Activated naive CD4-positive, alpha-beta T cell treated with anti-CD3 and anti-CD28 coated beads for 36 hours (primary cell): ENCODE measurements at places on chromosomes 1 and 21.
A peak's percentile ranks its signal among the peaks of the same experiment; 100 is the strongest.

- DNase-seq, result peak; percentile 36
These were observed 34.1 kb downstream of the BMP8A start for GRCh38 chr1:39525366-39526165.

GRCh38 chr1:205211839-205212536, 486 bp upstream of the DSTYK start:
- DNase-seq, result no peak

DNA sequence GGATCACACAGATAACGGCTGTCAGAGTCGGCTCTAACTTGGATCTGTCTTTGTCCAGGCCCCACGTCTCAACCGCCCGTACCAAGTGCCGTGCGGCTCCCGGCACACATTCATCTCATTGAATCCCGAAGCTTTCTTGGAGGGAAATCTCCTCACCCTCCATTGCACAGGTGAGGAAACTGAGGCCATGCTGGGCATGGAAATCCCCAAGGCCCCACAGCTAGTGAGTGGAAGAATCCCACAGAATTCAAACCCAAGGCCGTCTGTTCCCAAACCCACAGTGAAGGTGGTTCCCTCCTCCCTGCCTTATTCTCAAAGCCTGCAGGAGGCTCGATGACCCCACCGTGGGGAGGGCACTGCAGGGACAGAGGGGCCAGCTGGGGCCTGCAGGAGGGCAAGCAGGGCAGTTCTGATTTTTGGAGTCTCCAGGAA, 437.9 kb downstream of the MATN1 start:
- no peak for DNase-seq

- DNase-seq, result no peak
These were observed 99.6 kb downstream of the EIF4G3 start for GRCh38 chr1:21077085-21077484.

- no peak for DNase-seq
These were observed 6.2 kb downstream of the C1orf198 start for GRCh38 chr1:230861970-230862595.

DNA sequence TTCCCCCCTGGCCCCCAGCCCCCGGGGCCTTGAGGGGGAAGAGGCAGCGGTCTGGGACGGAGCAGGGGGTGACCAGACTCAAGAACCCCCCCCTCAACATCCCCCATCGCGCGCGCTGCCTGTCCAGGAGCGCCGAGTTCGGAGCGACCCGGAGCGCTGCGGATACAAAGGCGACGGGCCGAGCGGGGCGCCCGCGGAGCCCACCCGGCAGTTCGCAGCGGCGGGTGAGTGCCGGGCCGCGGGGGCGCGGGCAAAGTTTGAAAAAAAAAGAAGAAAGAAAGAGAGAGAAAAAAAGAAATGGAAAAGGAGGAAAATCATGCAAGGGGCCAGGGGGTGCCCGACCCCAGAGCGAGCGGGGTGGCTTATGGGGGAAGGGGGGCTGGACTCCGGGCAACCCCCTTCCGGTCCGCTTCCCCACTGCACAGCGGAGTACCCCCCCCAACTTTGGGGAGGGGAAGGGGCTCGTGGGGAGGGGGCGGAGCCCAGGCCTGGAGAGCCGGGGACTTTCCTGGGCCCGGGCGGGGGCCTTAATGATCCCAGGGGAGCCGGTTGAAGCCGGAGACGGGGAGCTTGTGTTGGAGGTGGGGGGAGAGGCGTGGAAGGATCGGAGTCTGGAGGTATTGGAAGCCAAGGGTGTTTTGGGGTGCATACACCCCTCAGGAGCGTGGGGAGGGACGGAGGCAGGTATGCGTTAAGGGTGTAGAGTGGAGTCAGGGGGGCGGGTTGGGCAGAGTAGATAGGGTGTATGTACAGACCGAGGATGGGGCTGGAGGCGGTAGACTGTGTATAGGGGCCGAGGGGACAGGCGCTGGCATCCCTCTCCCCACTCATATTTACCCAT, 502 bp downstream of the VANGL2 start:
- DNase-seq, result no peak
